RWPE1 (cell line): ENCODE measurements at places on chromosomes 6 and 20.
A peak's percentile ranks its signal among the peaks of the same experiment; 100 is the strongest.

DNA sequence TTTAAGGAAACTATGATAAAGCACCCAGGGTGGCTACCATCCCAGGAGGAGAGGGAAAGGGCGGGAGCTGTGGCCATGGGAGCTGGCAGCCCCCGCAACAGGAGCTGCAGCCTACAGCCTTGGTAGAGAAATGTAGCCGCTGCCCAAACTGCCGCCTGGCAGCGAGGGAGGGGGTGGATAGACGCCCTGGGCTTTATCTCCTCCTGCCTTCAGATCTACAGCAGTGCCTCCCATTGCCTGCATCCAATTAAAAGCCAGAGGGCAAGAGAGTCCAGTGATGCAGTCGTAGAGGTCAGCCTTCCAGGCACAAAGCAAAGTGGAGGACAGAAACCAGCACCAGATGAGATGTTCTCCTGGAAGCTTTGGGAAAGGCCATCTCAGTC is 35.0 kb upstream of the ZFAND3 start:
- no peak for DNase-seq

GRCh38 chr20:5969348-5969935 is 19.0 kb downstream of the MCM8 start:
- DNase-seq: no peak

DNA sequence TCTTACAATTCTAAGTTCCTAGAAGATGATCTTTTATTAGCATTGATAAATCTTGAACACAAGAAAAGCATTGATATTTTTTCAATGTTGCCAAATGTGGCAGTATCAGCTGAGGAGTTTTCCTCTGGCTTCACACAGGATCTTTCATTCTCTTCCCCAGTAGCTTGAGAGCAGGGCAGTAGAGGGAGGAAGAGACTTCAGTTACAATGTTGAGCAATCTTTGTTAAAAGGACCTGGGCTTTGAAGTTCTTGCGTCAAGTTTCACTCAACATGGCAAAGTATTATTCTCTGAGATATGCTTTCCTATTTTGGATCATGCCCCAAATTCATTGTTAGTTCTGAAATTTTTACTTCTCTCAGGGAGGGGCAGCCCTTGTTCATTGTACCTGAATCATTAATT is 238.0 kb downstream of the COL12A1 start:
- no peak for DNase-seq

- DNase-seq: no peak
Measured at GRCh38 chr20:34983995-34984735, 28.5 kb downstream of the MYH7B start.

DNA sequence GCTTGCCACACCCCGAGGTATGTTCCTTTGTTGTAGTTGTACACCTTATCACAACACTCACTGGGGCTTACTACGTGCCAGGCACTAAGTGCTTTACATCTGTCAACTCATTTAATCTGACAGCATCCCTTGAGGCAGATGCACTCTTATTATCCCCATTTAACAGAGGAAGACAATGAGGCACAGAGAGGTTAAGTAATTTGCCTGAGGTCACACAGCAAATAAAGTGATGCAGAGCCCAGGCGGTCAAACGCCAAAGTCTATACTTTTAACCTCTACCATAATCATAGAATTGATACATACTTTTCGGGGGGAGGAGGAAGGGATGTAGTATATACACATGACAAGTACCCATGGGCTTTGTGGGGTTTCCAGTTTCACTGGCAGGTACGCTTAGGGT is 37.7 kb downstream of the MDFI start:
- DNase-seq: no peak

DNA sequence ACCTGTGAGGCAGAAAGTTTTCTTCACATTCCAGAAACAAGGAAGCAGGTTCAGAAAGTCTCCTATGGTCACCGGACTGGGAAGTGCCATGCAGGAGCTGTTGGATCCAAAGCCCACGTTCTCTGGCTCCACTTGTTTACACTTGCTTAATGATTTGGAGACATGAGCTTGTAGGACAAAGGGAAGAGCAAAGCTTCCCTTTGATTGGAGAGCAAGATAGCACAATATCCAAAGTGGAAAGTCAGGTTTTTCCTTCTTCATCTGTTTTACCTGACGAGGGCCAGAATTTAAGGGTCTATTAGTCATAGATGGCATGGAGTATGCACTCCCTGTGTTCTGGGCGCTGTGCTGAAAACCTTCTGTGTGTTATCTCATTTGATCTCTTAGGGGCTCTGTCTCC is 81.2 kb downstream of the PDE7B start:
- DNase-seq: peak; percentile 18

DNA sequence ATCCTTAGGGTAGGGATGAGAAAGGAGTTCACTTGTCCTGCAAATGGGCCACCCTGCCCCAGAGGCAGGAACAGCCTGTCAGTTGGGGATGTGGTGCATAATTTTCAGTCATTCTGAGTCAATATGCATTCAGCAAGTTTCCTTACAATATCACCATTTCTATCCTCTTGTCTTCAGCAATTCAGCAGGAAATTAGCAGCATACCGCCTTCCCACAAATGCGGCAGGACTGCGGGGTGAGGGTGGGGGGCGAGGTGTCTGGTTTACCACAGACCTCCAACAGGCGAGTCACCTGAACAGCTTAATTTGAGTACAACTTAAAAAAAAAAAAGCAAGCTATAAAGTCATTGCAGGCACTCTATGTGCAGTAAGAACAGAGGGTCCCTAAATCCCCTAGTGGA is 126.8 kb downstream of the MAP3K7 start:
- no peak for DNase-seq

DNA sequence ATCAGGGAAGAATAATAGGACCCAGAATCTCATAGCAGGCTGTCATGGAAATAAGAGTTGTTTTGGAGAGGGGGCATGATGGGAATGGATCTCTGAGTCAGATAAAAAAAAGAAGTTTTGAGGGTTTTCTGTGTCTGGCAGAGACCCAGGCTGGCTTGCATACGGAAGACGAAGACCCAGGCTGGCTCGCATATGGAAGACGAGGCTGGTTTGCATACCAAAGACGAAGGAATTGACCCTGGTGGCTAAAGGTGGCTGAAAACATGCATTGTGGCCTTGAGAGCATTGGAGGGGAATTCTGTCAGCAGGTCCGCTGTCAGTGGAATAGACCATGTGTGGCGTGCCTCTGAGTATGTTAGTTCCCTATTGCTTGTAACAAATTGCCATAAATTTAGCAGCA is 335.1 kb downstream of the BTBD3 start:
- DNase-seq: no peak

GRCh38 chr6:115203381-115203780 is 857.3 kb downstream of the FRK start:
- DNase-seq: no peak

DNA sequence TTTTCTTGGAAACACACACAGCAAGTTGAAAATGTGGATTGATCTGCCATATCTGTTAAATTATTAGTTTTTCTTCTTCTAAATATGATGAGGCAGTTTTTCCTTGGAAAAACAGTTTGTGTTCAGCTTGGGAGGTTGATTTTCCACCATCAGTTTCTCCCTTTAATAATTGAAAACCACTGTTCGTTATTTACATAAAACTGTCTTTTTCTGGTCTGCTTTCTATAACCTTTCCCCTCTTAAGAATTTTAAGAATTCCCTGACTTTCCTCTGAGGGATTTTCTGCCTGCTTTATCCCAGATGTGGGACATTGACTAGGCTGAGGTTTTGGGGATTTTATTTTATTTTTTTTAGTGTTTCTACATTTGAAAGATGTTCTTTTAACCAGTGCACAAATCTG is 27.2 kb downstream of the DSE start:
- no peak for DNase-seq

- no peak for DNase-seq
Measured at GRCh38 chr6:134267917-134268361, 50.0 kb downstream of the SGK1 start.

- no peak for DNase-seq
Measured at GRCh38 chr20:50330504-50331313, 140.1 kb downstream of the CEBPB start.

DNA sequence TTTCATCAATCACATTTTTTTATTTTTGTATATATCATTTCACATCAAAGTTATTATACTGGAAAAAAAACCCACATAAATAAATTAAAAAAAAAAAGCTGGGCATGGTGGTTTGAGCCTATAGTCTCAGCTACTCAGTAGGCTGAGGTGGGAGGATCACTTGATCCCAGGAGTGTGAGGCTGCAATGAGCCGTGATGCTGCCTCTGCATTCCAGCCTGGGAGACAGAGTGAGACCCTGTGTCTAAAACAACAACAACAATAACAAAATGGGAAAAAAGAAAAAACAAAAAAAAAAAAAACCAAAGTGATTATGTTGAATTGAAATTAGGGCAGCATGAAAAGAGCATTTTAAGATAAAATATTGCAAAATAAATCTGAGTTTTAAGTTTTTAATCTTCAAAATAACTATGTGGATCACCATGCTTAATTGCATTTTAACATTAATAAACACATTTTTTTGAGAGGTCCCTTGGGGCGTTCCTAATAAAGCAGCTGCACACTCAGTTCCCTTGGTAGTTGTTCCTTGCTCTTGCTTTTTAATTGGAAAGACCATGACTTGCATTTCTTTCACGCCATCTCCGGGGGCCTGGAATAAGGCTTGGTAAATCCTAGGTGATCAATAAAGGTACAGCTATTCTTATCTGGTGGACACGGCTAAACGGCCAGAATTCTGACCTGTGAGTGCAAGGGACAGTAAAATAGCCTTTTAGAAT is 15.1 kb downstream of the NOX3 start:
- no peak for DNase-seq

GRCh38 chr20:1819311-1820137 is 75.7 kb upstream of the SIRPA start:
- DNase-seq: no peak

- no peak for DNase-seq
Measured at GRCh38 chr20:17334932-17335331, 108.1 kb downstream of the PCSK2 start.

- DNase-seq: no peak
Measured at GRCh38 chr6:35166520-35166919, 25.4 kb upstream of the TCP11 start.

DNA sequence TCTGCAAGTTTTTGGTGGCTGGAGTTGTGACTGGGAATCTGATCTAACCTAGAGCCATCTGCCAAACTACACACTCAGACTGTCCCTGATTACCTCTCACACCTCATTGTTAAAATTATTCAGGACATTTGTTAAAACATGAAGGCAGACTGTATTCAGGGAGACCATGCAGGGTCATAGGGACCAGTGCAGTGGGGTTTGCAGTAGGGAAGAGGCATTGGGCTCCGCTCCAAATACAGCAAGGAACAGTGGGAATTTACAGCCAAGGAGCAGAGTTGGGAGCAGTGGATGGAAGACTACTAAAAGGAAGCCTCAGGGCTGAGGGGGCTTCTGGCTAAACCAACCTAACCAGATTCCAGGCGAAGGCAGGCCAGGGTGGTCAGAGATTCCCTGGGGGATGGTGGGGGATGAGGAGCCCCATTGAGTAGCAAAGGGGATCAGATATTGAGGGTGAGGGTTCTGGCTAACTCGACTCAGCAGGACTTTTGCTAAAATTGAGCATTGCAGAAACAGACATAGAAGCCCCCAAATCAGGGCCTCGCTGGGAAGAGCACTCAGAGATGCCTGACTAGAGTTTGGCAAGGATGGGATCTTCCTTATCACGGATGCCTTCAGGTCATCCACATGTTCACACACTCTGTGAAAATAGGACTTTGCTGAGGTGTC is 172.0 kb downstream of the ZDHHC14 start:
- DNase-seq: no peak

GRCh38 chr20:62302341-62303061 is at the start of gene ADRM1:
TSS of gene ADRM1 (plus strand) at chr20:62302997. CDS start at chr20:62303569, 572 bp downstream.
- DNase-seq: peak; percentile 100

GRCh38 chr6:26197933-26198721 is 110.9 kb downstream of the HFE start:
- no peak for DNase-seq

DNA sequence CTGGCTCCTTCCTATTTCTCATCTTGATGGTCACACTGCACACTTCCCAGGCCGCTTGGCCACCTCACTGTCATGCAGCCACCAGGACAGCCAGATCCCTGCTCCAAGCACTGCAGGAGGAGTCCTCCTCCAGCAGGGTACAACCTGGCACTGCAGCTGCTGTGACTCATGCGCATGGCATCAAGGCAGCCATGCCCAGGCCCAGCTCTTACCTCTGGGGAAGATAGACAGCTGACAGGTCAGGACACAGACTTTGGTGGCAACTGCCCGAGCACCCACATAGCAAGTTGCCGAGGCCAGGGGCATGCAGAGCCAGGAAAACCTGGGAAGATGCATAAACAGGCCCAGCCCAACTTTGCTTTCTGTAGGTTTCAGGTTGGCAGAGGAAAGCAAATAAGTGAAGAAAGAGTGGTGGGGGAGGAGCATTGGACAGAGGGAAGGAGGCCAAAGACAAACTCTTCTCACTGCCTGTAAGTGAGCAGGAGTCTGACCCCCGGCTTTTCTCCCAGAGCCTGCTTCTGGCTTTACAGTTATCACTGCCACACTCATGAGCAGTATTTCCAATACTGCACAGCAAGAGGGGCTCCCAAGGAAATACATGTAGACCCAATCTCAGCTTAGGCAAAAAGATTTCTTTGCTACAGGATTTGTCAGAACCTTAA is 38.8 kb downstream of the SLC22A3 start:
- DNase-seq: peak; percentile 91

DNA sequence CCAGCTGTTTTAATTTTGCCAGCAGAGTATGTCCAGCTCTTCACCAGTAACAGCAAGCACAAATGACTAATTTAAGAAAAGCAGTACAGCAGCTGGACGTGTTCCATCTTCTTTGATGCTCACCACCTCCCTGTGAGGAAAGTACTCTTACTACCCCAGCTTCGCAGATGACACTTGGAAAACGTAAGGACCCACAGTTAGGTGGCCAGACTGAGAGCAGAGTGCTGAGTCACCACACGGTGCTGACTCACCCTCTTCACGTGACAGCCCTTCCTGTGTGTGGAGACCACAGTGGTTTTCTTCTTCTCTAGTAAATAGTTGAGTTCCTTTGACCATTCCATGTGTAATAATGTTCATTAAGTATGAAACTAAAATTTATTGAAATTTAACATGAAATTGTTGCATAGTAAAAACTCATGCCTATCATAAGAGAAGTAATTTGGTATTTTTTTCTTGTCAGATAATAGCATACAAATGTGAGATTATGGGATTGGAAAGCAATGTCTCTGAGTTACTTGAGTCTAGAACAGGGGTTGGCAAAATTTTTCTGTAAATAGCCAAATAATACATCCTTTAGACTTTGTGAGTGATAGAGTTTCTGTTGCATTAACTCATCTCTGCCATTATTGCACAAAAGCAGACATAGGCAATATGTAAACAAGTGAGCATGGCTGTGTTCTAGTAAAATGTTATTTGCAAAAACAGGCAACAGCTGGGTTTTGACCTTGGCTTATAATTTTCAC is 76.6 kb downstream of the SLX4IP start:
- DNase-seq: peak; percentile 92

DNA sequence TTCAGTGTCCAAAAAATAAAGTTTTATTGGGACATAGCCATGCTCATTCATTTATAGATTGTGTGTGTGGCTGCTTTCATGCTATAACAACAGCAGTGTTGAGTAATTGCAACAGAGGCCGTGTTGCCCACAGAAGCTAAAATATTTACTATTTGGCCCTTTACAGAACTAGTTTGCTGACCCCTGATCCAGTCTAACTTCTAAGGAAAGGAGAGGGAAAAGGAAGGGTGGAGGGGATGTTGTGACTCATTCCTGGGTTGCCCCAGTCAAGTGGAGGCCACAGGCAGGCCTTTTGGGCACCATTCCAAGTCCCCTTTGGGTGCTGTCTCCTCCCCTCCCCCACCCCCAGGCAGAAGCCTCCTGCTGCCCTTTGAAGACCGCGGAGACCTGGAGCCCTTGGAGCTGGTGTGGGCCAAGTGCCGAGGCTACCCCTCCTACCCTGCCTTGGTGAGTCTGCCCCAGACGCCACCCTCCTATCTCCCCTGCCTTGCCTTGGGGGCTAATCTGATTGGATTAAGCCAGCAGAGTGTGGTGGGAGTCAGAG is 28.4 kb downstream of the BRPF3 start:
- DNase-seq: no peak

- no peak for DNase-seq
Measured at GRCh38 chr6:121223212-121223611, 111.1 kb downstream of the TBC1D32 start.
